ENCODE measurements at places on chromosomes 12 and 14.

GRCh38 chr14:72608391-72609204 lies 285.3 kb downstream of the DPF3 start:
- DNase-seq, result no peak

DNA sequence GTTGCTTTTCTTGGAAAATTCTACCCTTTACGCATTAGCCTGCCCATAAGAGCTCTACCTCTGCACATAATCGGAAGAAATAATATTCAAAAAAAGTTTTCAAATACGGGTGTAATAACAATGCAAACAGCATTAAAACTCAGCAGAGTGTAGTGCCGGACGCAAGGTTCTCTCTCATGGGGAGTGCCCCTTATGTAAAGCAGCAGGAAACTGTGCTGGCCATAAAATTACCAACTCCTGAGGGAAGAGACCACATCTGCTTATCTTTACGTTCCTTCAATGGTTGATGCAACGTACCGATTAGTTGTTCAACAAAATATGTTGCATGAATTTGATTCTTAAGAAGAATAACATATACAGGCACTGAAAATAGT lies 118.7 kb upstream of the TMCC3 start:
- DNase-seq, result no peak

DNA sequence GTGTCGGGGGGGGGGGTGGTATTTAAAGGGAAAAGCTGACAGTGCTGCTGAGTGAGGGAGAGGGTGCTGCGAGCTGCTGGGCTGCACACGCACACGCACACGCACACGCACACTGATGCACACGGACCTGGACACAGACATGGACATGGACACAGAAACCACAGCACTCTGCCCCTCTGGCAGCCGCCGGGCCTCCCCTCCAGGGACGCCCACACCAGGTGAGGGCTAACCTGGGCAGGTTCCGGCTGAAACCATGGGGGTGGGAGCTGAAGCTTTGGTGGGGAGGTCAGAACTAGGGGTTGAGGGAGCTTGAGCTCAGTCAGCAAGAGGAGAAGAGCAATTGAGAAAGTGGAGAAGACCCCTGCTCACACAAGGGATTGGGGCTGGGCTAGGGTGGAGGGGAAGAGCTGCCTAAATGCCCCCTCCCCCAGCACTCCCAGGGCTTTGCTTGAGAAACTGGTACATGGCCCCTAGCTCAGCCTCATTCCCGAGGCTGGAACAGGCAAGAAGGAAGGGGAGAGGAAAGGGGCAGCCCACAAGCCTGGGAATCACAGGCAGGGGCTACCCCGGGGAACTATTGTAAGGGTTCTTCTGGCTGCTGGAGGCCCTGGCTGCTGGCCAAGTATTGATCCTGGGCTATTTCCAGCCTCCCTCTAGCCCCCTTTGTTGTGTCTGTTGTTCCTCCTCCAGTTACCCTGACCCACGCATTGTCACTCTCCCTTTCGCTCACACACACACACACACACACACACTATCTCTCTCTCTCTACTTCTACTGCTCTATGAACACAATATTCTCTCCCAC lies at the start of gene REM2:
TSS of gene REM2 (plus strand) at position 50 of the 804 bp plus-strand sequence. CDS start at position 116, 66 bp downstream.
- DNase-seq, result no peak

GRCh38 chr12:3453990-3454680 lies 36.9 kb upstream of the PRMT8 start:
- no peak for DNase-seq

GRCh38 chr12:9753498-9753897 lies 7.2 kb downstream of the CD69 start:
- DNase-seq, result no peak

DNA sequence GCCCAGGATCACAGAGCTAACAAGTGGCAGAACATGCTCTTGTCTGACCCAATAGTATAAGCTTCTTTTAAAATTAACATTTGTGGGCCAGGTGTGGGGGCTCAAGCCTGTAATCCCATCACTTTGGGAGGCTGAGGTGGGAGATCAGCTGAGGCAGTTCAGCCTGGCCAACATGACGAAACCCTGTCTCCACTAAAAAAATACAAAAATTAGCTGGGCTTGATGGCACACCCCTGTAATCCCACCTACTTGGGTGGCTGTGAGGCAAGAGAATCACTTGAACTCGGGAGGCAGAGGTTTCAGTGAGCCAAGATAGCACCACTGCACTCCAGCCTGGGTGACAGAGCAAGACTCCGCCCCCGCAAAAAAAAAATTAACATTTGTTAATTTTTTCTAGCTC lies 33.0 kb upstream of the IL22 start:
- DNase-seq, result no peak

DNA sequence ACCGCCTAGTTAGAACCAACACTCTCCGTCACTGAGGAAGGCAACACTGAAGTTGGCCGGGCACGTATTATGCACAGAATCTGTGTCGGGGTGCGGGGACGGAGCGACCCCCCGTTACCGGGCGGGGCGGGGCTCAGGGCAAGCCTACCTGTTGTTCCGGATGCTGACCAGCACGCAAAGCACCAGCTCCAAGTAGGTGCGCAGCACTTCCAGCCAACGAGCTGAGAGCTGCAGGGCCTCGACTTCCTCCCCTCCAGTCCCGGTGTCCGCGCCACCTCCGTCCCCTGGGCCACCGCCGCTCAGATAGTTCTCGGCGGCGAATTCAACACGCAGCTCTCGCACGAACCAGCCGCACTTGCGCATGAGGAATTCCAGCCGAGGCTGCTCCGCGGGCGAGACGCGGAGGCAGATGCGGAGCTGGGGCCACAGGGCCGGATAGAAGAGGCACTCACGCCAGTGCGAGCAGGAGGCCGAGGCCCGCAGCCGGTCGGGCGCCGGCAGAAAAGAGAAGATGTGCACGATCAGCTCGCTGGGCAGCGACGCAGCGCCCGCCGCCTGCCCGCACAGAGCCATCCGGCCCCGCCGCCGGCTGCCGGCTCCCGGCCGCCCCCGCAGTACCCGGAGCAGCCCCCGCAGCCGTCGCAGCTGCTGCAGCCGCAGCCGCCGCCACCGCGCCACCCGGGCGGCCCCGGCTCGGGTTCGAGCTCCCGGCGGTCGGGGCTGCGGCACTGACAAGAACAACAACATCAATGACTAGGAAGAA lies 636 bp downstream of the FBXO33 start:
- no peak for DNase-seq

DNA sequence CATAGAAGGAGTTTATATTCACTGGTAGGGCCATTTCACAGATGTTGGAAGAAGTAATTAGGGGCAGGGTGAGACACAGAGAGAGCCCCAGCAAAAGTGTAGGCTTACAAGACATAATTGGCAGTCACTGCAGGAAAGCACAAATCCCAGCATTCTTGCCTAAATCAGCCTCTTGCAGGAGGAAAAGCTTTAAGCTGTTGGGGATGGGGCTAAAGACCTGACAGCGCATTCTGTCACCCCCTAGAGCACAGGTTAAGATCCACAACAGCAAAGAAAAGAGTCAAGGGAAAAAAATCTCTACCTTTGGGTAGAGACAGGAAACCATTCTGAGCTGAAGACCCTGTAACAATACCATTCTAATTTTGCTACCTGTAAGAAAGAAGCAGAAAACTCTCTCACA lies 409.0 kb downstream of the DAD1 start:
- DNase-seq, result no peak

GRCh38 chr14:35938770-35939169 lies 112.6 kb downstream of the BRMS1L start:
- DNase-seq, result no peak

GRCh38 chr12:54585243-54585642 lies 3.2 kb downstream of the PPP1R1A start:
- no peak for DNase-seq

GRCh38 chr12:127419111-127419510 lies 847.9 kb upstream of the TMEM132C start:
- DNase-seq, result no peak

GRCh38 chr12:66072135-66072534 lies 58.4 kb downstream of the LLPH start:
- DNase-seq, result no peak

- DNase-seq, result no peak
Observed at GRCh38 chr12:15966426-15966825, 55.3 kb downstream of the DERA start.

GRCh38 chr14:72513965-72514659 lies 379.8 kb downstream of the DPF3 start:
- no peak for DNase-seq

- no peak for DNase-seq
Observed at GRCh38 chr12:104049903-104050356, at the start of gene GLT8D2. Gene GLT8D2, minus strand, starts transcription at chr12:104050187. Its CDS starts 30,539 bp downstream, at chr12:104019648.

GRCh38 chr12:77003246-77003645 lies 62.1 kb downstream of the E2F7 start:
- no peak for DNase-seq

- no peak for DNase-seq
Observed at GRCh38 chr14:91996948-91997371, 42.9 kb downstream of the TRIP11 start.

DNA sequence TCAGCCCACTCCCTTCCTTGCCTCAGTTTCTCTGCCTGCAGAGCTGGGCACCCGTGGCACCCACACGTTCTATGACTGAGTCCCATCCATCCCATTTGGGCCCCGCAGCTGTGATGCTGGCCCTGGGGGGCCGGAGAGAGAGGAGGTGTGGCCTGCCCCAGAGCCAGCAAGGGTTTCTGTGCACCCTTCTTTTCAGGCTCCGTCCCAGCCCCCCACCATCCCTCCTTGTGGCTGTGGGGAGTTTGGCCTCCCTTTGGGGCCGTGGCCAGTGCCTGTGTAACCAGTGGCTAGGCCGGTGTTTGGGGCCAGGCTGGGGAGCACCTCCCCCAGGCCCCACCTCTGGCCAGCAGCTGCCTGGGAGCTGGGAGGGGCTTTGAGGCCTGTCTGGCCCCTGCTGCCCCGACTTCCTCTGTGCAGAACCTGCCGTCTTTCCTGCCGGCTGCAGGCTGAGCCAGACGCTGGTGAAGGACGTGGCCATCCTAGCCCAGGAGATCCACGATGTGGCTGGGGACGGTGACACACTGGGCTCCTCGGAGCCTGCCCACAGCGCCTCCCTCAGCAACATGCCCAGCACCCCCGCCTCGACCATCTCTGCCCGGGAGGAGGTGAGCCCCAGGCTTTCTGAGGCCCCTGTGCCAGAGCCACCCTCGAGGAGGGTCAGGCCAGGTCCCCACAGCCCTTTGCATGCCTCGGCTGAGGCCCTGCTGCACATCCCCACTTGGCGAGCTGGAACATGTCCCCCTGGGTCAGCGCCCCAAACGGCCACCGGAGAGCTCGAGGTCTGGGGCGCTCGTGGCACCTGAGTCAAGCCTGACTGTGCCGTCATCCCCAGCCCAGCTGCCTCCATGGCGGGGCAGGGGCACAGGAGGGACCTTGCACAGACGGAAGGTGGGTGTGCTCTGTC lies 27.7 kb downstream of the CEP170B start:
- no peak for DNase-seq

DNA sequence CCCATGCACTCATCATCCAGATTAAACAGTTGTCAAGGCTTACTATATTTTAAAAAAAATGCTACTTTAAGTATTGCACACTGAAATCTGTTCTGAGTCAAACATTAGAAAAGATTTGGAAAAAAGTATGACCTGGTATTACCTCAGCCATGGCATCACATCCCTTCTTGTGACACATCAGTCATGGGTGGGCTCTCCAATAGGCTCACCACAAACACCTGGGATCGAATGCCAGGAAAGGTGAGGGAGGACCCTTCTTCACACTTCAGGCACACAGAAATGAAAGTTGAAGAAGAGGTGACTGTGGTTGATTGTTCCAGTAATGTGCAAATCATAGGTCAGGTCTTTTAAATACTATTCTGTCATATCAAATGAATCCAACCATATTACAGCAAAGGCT lies 36.6 kb upstream of the GZMB start:
- no peak for DNase-seq

GRCh38 chr12:108332791-108333382 lies 6.2 kb downstream of the CMKLR1 start:
- DNase-seq, result no peak

DNA sequence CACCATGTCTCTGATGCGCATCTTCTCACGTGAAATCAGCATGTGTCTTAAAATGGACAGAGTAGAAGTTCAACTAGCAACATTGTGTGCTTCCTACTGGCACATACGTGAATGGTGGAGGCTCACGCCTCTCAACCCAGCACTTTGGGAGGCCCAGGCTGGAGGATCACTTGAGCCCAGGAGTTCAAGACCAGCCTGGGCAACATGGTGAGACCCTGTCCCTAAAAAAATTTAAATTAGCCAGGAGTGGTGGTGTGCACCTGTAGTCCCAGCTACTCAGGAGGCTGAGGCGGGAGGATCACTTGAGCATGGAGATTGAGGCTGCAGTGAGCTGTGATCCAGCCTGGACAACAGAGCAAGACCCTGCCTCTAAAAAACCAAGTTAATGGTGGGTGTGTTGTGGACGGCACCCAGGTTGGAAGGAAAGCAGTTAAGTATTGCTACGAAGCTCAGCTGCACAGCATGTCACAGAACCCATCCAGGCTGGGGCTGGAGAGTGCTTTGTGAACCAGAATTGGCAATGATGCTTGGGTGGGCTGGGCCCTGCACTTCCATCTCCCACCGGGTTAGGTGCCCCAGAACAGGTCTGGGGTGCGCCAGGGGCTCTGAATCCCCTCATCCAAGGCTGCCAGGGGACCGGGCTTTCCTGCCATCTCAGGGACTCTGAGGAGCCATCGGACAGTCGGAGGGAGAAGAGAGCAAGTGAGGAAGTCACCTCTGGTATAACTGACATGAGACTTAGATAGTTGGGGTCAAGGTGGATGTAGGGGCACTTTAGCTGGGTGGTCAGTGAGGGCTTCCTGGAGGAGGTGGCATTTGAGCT lies 33.0 kb upstream of the ULK1 start:
- DNase-seq, result no peak

- DNase-seq, result no peak
Observed at GRCh38 chr12:47935184-47935583, 28.2 kb upstream of the TMEM106C start.

DNA sequence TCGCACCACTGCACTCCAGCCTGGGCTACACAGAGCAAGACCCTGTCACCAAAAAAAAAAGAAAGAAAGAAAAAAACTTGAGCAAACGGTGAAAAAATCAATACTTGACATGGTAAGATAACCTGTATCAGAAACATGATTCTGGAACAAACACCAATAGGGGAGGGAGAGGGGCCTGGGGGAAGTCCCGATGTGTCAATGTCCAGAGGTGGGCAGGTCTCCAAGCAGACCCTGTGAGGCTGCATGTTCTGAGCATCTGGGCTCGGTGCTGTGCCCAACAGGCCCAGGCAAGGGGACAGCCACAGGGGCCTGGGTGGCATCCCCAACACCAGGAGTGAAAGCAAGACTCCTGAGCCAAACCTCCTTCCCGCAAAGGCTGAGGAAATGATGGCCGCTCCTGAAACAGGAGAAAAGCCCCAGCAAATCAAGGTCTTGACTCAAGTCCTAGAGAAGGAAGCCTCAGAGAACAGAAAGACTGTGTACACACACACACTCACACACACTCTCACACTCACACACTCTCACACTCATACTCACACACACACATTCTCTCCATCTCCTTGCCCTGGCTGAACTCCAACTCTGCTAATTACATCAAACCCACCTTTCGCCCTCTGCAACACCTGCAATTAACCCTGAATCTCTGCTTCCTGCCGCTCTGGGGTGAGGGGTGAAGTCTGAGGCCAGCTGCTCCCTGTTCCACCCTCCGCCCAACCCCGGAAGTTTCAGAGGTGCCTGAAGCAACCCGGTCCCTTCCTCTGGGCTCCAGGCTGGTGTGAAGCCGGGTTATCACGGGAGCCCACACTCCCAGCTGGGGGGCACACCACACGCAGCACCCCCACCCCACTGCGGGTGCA lies 20.4 kb downstream of the CCDC88C start:
- DNase-seq, result no peak
